ENCODE measurements at places on chromosomes 1 and 21. TPM values are rescaled to one million over a fixed set of nuclear protein-coding genes. Genes with fewer than 3 reads are reported as not detected.

C1orf115 gene
- total RNA-seq = 38.2 TPM

PRR9 gene
- not detected for total RNA-seq

PTPRU gene
- 12.3 TPM for total RNA-seq

SLC6A9 gene
- total RNA-seq = 4.9 TPM

RAB25 gene
- not detected for total RNA-seq

S100A7 gene
- not detected for total RNA-seq

FOXD2 gene
- not detected for total RNA-seq

PROK1 gene
- total RNA-seq = 74.1 TPM

- DNase-seq = no peak
Measured at GRCh38 chr1:173414539-173415226, 62.5 kb upstream of the PRDX6 start.

GRCh38 chr1:228156515-228156881 is 6.8 kb downstream of the GJC2 start:
- no peak for DNase-seq

DNA sequence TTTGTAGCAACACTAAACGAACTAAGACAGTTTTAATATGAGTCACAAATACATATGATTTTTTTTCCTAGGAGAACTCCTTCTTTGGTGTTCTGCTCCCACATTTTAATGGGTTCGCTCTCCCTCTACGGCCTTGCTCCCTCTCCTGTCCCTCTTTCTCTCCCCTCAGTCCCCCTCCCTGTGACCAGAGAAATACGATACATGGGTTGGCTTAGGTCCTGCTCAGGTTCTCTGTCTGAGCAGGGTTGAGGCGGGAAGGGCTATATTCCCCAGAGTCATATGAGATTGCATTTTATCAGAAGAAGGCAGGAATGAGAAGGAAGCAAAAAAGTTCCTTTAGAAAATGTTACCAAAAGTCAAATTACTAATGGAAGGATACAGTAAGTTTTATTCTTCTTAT is 44.6 kb downstream of the UBE2U start:
- DNase-seq = no peak

DNA sequence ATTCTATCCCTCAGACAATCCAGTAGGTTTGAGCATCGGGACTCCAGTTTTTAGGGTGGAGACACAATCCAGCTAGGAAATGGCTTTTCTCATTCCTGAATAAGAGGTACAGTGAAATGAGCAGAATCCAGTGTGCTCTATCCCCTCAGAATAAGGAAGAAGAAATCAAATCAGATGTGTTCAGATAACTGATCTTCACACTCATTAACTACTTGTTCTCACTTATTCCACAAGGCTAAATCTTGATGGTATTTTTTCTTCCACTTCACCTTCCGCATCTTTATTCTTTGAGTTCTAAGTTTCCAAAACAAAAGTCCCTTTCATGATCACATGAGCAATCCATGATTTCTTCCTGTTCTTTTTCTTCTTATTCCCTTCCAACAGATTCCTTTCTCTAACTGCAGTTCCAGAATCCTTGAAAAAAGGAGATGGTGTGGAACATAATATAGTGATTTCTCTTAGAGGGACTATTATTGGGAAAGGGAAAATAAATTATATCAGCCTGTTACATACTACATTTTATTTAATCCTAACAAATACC is 1.7 kb downstream of the SYT11 start:
- DNase-seq = no peak

DNA sequence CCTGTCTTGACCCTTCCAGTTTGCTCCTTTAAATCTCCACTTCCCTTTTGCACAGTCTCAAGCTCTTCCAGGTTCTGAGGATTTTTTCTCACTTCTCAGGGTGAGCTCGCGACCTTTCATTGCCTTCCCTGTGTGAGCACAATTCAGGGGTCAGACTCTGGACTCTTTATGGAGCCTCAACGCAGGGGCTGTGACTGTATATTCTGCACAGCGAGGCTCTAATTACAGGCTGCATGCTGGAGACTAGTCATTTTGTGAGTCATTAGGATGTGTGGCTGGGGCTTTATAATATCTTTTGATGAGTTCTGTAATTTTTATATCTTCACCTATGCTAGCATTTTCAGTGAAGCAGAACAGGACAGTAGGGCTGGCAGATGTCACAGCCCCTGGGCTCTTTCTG is 270.7 kb downstream of the KAZN start:
- no peak for DNase-seq

GRCh38 chr1:85654066-85654782 is 54.0 kb downstream of the ZNHIT6 start:
- DNase-seq = no peak

- no peak for DNase-seq
Measured at GRCh38 chr21:26850116-26850643, 5.0 kb upstream of the ADAMTS1 start.

DNA sequence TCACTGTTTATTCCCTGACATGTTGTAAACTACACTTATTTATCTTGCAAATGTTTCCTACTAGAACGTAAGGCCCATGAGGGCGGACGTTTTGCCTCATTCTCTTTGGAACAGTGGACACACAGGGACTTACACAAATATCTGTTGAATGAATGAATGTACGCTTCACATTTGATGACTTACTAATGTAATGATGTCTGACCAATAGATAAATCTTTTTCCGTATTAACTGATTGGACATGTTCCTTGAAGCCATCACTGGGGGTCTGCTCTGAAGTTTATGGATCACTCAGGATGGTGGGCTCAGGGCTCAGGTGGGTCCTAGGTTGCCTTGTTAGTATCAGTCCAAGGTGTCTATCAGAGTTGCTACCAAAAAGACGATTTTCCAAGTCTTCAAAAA is 763.2 kb upstream of the TPTE start:
- DNase-seq = no peak

DNA sequence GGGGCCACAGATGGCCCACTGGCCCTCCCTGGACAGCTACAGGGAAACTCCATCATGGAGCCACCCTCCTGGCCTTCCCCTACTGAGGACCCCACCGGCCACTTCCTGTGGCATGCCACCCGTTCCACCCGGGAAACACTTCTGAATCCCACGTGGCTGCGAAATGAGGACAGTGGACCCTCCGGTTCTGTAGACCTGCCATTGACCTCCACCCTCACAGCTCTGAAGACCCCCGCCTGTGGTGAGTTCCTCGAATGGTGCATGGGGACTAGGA is 40.3 kb downstream of the UMODL1 start:
- DNase-seq = no peak

- DNase-seq = no peak
Measured at GRCh38 chr1:94379615-94380014, 38.6 kb upstream of the ABCD3 start.

GRCh38 chr1:46461017-46461808 is 28.4 kb upstream of the DMBX1 start:
- no peak for DNase-seq

DNA sequence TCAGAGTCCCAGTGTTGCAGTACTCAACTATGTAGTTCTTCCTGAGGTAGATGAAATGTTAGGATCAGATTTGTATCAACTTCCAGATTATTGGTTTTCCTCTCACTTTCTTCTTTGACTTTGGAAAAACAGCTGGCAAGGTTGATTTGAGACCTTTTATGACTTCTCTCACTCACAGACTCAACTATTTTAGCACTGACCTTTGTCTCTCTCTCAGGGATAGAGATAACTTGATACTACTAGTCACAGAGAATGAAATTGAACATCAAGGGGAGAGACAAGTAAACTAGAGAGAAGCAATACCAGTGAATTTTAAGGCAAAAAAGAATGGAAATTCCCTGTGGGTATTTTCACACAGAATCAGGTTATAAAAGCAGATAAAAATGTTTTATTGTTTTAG is 159.7 kb upstream of the B3GALT2 start:
- no peak for DNase-seq

DNA sequence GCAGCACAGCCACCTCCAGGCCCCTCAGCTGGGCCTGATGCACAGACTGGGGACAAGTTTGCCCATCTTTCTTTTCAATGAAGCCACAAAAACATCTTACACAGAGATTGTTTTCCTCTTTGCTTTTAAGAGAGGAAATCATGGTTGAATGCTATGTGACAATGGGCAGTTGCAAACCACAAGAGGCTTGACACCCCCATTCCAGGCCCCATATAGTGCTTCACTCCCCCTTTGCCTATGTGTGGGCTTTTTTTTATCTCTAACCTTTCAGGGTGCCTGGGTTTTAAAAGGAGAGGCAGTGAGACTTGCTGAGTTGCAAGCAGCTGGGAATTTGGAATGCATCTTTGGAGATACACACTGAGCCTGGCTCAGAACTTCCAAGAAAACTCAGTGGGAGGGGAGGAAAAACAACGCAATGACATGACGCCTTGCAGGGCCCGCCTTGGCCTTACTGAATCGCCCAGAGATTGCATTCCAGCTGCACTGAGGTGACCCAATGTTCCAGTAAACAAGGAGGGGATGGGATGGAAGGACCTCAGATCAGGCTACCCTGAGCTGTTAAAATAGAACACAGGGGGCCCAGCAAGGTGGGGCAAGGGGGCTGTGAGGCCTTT is 145.2 kb upstream of the ZNF648 start:
- DNase-seq = peak; percentile 29

GRCh38 chr1:74195339-74195738 is 2.6 kb downstream of the LRRIQ3 start:
- DNase-seq = no peak

- DNase-seq = no peak
Measured at GRCh38 chr1:234607109-234608024, 2.6 kb downstream of the IRF2BP2 start.

GRCh38 chr21:33398361-33398760 is 4.9 kb upstream of the IFNGR2 start:
- DNase-seq = no peak

- no peak for DNase-seq
Measured at GRCh38 chr1:41590331-41590730, 105.8 kb upstream of the EDN2 start.

- DNase-seq = no peak
Measured at GRCh38 chr1:41291195-41291594, 49.1 kb upstream of the SCMH1 start.

All from omental fat pad (tissue), 4 donors.